Heart left ventricle (tissue), 16 donors: ENCODE measurements at places on chromosomes 11 and 22. TPM values are rescaled to one million over a fixed set of nuclear protein-coding genes. Genes with fewer than 3 reads are reported as not detected.

DNA sequence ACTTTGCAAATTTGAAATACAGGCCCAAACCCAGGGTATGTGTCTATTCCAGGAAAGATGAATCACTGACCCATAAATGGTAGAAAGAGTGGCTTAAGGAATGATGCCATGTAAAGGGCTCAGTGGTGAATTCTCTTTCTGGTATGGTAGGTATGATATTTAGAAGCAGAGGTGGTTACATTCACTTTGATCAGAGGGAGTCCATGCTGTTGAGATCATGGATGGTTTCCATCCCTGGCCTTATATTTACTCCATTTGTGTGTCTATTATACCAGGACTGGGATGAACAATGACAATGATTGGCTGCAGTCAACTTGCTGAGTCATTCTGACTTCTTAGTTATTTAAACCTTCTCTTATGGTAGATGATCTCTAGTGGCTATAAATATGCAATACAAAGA lies 419.8 kb upstream of the LRRC4C start:
- no peak for DNase-seq

DNA sequence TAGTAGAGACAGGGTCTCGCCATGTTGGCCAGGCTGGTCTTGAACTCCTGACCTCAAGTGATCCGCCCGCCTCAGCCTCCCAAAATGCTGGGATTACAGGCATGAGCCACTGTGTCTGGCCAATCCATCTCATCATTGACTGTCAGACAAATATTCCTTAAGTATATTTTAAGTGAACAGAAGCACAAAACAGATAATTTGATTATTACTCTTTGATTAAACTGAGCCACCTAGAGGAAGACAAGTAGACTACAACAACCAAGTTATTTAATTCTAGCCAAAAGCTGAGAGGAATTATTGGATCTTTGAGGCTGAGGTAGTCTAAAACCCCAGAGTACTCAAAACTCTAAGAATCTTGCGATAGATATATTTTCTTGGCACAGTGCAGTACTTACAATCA lies 1.2 kb downstream of the ACRV1 start:
- DNase-seq, result no peak

- no peak for DNase-seq
These were observed 584 bp downstream of the NOX4 start for GRCh38 chr11:89490602-89490980.

OR10D3 gene
- polyA plus RNA-seq, result not detected

- DNase-seq, result no peak
These were observed 6.8 kb downstream of the OR52N2 start for GRCh38 chr11:5815534-5815933.

DNA sequence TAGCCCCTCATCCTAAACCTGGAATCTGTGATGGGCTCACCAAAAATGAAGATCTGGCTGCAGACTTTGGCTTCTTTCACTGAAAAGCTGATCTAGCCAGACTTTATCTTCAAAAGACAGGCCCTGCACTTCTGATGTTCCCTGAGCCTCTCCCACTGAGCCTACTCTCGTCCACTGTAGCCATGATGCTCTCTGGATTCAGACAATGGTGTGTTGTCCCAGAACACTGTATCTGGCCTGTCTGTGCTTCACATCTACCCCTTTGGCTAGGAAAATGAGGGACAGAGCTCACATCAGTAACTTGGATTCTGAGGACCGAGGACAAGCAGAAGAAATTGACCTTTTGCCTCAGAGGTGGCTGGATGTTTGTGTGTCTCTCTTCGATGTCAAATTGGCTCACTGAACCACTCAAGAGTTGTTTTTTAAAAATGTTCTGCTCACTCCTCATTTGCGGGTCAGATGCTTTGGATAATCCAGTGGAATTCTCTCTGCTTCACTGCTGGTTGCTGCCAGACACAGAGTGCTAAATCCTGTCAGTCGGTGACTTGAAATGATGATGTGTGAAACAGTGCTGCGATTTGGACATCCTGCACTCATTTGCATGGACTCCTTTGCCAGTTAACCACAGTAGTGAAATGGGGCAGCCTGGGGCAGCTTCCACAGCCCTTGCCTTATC lies 67.5 kb downstream of the ARFGAP2 start:
- no peak for DNase-seq
